ENCODE measurements at places on chromosomes 4 and X.

- no peak for DNase-seq
Measured at GRCh38 chrX:49120091-49120490, 3.4 kb downstream of the GPKOW start.

- DNase-seq = no peak
Measured at GRCh38 chr4:174157106-174157607, 126.3 kb downstream of the FBXO8 start.

GRCh38 chr4:114087596-114088230 is 108.3 kb upstream of the ARSJ start:
- no peak for DNase-seq

DNA sequence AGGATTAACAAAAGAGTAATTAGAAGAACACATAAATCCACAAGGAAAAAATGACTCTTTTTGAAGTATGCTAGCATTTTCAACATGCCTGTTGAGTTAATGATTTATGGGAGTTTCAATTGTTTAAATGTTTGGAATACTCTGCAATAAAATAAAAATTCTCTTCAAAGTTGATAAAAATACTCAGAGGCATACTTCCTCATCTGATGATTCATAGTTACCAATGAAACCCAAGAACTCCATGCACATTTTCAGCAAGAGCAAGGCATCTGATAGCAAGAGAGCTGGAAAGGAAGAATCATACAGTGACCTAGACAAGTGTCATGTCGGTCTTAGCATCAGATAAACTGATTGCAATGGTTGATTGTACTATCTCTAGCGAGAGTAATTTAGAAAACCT is 443.7 kb upstream of the ATOH1 start:
- DNase-seq = no peak

- DNase-seq = no peak
Measured at GRCh38 chr4:36067116-36067515, 177.2 kb downstream of the ARAP2 start.

Measured in D721Med (cell line).